IMR-90 (cell line): ENCODE measurements at places on chromosomes 16 and 17. TPM values are rescaled to one million over a fixed set of nuclear protein-coding genes. Genes with fewer than 3 reads are reported as not detected.
A peak's percentile ranks its signal among the peaks of the same experiment; 100 is the strongest.

Gene CWC25
- polyA plus RNA-seq: 14.9 and 16.1 TPM in 2 replicates

Gene ELMO3
- 1.6 and 1.9 TPM in 2 replicates for polyA plus RNA-seq

Gene RHBDL1
- polyA plus RNA-seq: 4.1 and 4.8 TPM in 2 replicates

Gene IL34
- polyA plus RNA-seq: 2.0 and 2.5 TPM in 2 replicates

DNA sequence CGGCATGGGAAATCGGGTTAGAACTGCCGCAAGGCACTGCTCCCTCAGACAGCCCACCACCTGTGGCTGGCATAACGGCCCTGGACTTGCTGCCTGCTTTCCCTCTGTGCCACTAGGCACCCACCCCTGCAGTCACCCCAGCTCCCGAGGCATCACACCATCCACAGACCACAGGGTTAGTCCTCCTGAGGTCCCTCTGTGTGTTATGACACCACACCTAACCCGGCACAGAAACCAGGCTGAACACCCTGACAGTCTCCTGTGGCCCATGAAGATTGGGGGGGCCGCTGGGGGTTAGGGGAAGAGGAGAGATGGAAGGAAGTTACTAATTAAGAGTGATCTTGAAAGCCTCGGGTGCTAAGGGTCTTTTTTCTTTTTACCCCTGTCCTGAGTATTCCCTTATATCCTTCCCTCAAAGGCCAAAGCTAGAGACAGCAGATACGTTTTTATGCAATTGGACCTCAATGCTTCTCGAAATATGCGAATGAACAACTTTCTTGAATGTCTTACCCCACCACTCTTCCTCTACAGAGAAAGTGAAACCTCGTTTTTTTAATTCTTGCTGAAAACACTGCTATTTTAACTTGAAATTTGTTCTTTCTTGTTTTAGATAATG, 7.0 kb downstream of the CYTH1 start:
- DNase-seq: no peak

- no peak for DNase-seq
These were observed 474.3 kb upstream of the TOM1L1 start for GRCh38 chr17:54426296-54426886.

GRCh38 chr17:32016231-32016630, 9.0 kb downstream of the LRRC37B start:
- no peak for DNase-seq

GRCh38 chr17:56604691-56605290, 11.3 kb downstream of the NOG start:
- DNase-seq: no peak

- peak; percentile 28 for DNase-seq
These were observed 76.7 kb upstream of the CBX4 start for GRCh38 chr17:79915850-79916430.

DNA sequence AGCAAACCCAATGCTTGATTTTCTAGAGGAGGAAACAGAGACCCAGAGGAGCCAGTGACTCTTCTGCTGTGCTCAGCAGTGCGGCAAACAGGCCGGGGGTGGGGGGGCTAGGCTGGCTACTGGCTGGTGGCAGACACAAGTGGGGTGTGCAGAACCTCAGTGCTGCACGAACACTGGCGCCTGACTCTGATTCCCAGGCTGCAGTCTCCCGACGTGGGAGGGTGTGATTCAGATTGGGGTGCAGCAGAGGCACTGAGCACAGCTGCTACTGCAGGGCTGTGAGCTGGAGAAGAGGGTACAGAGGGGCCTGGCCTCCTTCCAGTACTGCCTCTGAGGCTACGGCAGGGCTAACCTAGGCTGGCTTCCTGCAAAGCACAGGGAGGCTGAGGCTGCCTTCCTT, 8.1 kb downstream of the RPL19 start:
- DNase-seq: peak; percentile 53

- no peak for DNase-seq
These were observed 62.2 kb downstream of the TNRC6C start for GRCh38 chr17:78020717-78021108.
